Glomerular endothelial cell (primary cell): ENCODE measurements at places on chromosomes 7 and 10.

DNA sequence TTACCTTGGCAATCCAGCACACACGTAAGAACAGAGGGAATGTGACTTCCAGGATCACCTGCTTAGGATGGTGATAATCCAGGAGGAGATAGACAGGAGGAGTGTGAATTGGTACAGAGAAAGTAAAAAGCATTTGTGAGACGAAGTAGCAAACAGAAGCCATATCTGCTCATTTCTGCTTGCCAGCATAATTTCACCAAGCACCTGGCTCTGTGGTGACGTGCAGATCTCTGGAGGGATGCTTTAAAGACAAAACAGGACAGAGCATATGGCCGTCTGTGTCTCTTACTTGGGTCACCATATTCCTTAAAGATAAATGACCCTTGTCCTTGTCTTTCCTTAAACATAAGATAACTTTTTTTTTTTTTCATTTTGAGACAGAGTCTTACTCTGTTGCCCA, 90.2 kb upstream of the ARHGAP21 start:
- no peak for DNase-seq

- DNase-seq = no peak
Observed at GRCh38 chr10:93745408-93746065, 12.2 kb upstream of the LGI1 start.

GRCh38 chr7:23212841-23213240, 31.0 kb downstream of the NUP42 start:
- DNase-seq = no peak

GRCh38 chr7:104777301-104777800, 236.7 kb upstream of the KMT2E start:
- no peak for DNase-seq

DNA sequence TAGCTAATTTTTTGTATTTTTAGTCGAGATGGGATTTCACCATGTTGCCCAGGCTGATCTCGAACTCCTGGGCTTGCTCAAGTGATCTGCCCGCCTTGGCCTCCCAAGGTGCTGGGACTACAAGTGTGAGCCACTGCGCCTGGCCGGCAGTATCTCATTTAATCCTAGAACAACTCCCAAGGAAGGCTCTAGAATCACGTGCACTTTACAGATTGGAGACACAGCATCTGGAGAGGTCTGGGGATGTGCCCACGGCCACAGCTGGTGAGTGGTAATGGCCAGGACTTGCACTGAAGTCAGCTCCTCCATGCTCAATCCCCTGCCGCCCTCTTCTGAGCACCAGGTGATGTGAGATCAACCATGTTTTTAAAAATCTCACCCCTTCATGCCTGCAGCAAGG, 43.1 kb downstream of the CARD11 start:
- no peak for DNase-seq

DNA sequence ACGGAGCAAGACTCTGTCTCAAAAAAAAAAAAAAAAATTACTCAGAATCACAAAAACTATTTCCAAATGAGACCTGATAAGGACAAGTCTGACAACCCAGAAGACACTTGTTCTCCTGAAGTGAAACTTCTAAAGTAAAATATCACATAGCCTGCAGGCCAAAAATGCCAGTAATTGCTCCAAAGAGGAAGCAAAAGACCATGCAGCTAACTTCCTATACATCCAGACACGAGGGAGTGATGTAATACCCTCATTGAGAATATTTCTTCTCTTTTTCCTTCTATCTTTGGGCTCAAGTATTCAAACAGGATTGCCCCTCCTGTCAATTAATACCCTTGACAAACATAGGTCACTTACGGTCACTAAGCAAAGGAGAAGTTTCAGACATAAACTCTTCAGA, 31.2 kb downstream of the ARMH3 start:
- DNase-seq = no peak
